ENCODE measurements at places on chromosomes 16 and 17.
A peak's percentile ranks its signal among the peaks of the same experiment; 100 is the strongest.

GRCh38 chr16:74723256-74723655 is 22.6 kb upstream of the MLKL start:
- no peak for DNase-seq

DNA sequence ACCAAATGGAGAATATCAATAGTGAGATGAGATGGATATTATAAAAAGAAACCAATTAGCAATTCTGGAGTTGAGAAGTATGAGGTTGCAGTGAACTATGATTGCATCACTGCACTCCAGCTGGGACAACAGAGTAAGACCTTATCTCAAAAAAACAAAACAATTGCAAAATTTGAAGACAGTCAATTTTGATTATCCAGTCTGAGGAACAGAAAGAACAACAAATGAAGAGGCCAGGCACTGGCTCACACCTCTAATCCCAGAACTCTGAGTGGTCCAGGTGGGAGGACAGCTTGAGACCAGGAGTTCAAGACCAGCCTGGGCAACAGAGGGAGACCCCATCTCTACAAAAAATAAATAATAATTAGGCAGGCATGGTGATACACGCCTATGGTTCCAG is 35.0 kb downstream of the USP32 start:
- no peak for DNase-seq

DNA sequence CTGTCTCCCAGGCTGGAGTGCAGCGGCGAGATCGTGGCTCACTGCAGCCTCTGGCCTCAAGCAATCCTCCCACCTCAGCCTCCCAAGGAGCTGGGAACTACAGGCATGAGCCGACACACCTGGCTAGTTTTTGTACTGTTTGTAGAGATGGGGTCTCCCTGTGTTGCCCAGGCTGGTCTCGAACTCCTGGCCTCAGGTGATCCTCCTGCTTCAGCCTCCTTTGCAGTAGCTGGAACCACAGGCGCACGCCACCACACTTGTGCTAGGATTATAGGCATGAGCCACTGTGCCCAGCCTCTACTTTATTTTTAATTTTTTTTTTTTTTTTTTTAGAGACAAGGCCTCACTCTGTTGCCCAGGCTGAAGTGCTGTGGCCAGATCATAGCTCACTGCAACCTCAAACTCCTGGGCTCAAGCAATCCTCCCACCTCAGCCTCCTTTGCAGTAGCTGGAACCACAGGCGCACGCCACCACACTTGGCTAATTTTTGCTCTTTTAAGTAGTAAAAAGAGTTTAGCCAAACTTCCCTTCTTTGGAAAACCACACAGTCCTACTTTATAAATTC is 4.4 kb downstream of the NTAN1 start:
- no peak for DNase-seq

GRCh38 chr16:15996432-15997109 is 47.2 kb downstream of the ABCC1 start:
- no peak for DNase-seq

GRCh38 chr16:31009120-31009519 is 1.3 kb downstream of the STX1B start:
- DNase-seq, result no peak

DNA sequence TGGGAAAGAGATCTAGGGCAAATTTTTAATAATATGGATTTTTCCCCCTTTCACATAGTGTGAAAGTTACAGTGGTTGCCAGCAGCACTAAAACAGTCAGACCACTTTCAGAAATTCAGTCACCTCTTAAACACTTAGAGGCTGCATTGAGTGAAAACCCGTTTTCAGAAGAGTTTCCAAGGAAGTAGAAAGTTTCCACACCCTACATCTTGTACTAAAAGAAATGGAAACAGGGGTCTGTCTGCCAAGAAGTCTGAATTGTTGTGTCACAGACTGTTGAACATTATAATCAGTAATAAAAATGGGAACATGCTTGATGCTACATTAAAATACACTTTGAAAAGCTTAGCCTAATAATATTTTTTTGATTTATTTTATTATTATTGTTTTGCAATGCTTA is 278.9 kb upstream of the KCNJ16 start:
- no peak for DNase-seq

DNA sequence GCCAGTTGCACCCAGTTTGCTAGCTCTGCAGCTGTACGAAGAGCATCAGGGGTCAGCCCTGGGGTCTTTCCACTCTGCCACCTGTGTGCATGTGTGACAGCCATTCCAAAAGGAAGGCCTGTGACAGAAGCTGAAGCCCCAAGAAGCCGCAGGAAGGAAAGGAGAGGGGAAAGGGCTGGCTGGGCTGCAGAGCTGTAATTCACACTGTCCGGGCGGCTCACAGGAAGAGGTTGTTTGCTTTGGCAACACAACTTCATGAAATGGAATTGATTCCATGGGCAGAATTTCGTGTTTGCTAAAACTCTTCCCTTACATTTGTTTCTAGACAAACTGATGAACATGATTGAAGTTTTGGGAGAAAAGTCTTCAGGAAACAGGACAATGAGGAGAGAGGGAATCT is 14.8 kb downstream of the TMEM204 start:
- DNase-seq, result no peak

GRCh38 chr17:16491131-16491702 is 776 bp downstream of the LRRC75A start:
- peak; percentile 40 for DNase-seq

GRCh38 chr16:89749637-89750036 is 28.3 kb downstream of the ZNF276 start:
- DNase-seq, result peak; percentile 39

DNA sequence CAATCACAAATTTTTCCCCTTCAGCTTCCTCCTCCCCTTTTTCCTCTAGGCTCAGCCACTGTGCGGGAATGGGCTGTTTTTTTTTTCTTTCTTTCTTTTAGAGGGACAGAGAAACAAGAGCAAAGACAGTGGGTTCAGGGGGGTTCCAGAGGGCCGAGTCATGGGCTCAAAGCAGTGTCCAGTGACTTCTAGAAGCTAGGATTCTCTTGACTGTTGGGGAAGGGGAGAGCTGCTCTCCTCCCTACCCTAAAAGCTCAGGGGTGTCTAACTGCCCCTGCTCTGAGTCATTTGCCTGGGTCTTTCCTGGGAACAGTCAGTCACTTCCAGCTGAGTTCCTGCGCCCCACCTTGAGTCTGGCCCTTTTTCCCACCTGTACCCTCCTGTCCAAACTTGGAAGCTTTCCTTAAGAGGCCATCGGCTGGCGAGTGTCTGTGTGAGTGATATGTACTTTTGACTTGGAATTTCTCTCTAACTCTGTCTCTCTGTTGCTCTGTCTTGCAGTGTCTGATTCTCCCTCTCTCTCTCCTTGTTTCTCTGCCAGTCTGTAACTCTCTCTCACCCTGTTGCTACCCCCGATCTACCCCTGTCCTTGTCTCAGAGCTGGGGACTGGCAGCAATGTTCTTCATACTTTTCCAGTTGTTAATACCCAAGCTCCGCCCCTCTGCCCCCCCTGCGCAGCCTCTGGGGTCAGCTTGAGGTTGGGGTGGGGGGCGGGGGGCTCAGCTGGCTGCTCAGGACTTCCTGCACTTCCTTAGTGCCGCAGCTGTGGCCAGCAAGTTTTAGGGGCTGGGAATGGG is 2.4 kb downstream of the THRA start:
- peak; percentile 49 for DNase-seq

- DNase-seq, result no peak
Observed at GRCh38 chr17:78785011-78785662, 3.1 kb upstream of the CYTH1 start.

GRCh38 chr17:30124273-30124796 is 7.7 kb downstream of the NSRP1 start:
- DNase-seq, result no peak

- DNase-seq, result no peak
Observed at GRCh38 chr17:77416105-77416713, 275.4 kb downstream of the SEC14L1 start.

DNA sequence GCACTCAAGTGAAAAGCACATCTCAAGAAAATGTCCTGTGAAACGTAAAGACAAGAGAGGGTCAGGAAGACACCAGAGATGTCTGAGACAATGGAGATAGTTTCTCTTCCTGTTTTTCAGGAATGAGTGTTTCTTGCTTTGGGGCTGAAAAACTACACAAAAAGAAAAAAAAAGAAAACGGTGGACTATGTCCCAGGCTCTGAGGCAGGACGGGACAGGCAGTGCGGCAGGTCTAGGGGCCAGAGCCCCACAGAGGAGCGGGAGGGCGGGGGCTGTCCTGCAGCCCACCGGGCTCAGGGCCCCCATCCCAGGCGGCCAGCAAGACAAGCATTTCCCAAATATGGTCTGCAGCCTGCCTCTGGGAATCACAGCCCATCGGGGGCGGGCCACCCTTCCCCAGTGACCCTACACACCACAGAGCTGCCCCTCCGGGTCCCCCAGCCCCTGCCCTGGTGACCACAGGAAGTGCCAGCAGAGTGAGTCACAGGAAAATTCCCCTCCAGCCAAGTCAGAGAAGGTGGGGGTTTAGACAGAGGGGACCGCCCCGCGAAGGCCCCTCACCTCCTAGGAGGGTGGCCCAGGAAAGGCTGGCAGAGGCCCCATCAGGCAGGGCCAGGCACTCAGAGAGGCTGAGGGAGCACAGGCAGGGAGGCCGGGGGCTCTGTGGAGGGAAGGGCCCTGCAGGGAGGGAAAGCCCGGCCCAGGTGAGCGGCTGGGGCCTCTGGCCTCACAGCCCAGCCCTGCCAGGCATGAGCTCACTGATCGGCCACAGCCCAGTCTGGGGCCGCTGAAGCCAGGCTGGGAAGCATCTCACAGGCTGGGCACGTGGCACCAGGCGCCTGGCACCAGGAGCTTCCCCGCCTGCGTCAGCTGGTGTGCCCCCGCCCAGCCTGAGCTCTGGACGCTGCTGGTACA is 6.3 kb downstream of the BCAR1 start:
- peak; percentile 90 for DNase-seq

Measured in left ventricle myocardium superior (tissue), 1 donor.